Uterus (tissue), 4 donors: ENCODE measurements at places on chromosomes 2 and 18.

- peak; percentile 21 for DNase-seq
Observed at GRCh38 chr2:207504513-207505170, 25.1 kb upstream of the CREB1 start.

- DNase-seq = no peak
Observed at GRCh38 chr2:220228310-220229006, 601.0 kb downstream of the SLC4A3 start.

DNA sequence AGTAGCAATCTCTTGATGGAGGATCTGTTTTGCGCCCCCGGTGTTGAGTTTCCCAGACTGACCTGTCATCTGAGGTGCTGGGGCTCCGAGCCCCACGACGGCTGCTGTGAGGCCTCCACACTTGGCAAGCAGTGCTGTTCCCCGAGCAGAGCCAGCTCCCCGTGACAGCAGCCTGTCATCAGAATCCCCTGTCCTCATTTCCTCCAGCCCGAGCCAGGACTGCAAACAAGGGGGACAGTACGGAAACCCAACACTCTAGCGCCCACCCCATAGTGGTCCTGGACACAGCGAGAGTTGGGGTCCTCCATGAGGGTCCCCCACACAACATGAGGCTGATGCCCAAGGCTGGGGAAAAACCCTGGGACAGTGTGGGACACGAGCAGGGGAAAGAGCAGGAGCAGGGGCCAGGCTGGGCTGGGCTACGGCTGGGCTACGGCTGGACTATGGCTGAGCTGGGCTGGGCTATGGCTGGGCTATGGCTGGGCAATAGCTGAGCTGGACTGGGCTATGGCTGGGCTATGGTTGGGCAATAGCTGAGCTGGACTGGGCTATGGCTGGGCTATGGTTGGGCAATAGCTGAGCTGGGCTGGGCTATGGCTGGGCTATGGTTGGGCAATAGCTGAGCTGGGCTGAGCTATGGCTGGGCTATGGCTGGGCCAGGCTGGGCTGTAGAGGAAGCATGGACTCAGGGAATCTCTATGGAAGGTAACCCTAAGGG lies 1.5 kb upstream of the KLHL30 start:
- DNase-seq = no peak

DNA sequence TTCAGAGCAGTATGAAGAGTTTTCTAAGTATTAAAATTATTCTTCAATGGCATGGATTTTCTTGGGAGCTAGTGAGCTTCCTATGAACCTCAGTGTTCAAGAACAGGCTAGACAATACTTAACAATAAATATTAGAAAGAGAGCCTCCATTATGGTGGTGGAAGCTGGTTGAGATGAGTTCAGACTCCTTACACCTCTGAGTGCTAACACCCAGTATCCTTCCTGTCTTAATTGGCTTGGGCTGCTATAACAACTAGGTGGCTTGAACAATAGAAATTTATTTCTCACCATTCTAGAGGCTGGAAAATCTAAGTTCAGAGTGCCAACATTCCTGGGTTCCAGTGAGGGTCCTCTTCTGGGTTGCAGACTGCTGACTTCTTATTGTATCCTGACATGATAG lies 369.4 kb upstream of the HNRNPA3 start:
- DNase-seq = no peak

DNA sequence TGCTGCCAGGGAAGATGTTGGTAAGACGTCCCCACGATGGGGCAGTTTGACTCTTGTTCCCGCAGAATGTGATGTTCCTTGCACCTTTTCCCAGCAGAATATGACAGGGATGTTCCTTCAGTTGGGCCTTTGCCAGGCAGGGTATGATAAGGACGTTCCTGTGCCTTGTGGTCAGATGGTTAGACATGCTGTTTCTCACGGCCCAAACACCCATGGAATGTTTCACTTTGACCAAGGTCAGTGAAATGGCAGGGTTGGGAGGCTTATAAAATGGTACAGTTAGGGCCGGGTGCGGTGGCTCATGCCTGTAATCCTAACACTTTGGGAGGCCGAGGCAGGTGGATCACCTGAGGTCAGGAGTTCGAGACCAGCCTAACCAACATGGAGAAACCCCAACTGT lies 40.3 kb upstream of the YPEL5 start:
- no peak for DNase-seq

DNA sequence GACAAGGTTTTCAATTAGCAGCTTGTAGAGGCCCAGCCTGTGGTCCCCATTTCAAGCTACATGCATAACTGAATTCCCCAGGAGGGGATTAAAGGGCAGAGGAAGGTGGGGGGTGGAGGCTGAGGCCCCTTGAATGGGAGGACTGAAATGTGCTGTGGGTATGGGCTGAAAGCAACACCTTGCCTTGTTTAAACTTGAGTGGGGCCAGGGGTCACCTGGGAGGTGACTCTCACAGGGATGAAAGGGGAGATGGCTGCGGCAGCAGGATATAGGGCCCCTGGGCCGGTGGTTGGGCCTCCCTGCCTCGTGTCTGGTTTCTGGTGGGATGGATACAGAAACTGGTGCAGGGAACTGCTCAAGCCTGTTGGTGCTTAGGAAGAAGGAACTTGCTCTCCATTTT lies 225.9 kb upstream of the SPRED2 start:
- no peak for DNase-seq

GRCh38 chr18:54173980-54174630 lies 50.4 kb downstream of the MBD2 start:
- DNase-seq = no peak

- no peak for DNase-seq
Observed at GRCh38 chr18:70415823-70416488, 127.1 kb downstream of the SOCS6 start.

DNA sequence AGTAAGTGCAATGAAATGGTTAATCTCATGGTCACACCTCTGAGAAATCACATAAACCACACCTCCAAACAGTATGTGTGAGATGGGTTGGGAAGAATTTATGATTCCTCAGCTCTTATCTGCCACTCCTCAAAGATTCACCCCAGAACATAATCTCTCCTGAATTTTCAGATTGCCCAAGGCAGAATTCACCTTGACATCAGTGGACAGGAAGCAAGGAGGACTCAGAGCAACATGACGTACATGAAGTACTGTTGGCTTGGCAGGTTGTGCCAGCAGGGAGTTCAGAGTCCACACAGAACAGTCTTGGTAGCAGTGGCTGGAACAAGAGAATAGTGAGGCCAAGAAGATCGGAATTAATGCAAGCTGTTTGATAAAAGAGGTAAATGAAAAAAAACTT lies 31.7 kb upstream of the CYBRD1 start:
- no peak for DNase-seq

GRCh38 chr2:232437195-232437571 lies 18.8 kb upstream of the ALPI start:
- no peak for DNase-seq

GRCh38 chr18:32208023-32208422 lies 18.2 kb downstream of the MEP1B start:
- no peak for DNase-seq

- no peak for DNase-seq
Observed at GRCh38 chr2:199777916-199778315, 73.1 kb downstream of the FTCDNL1 start.

- no peak for DNase-seq
Observed at GRCh38 chr2:216302981-216303676, 69.2 kb downstream of the MARCHF4 start.

DNA sequence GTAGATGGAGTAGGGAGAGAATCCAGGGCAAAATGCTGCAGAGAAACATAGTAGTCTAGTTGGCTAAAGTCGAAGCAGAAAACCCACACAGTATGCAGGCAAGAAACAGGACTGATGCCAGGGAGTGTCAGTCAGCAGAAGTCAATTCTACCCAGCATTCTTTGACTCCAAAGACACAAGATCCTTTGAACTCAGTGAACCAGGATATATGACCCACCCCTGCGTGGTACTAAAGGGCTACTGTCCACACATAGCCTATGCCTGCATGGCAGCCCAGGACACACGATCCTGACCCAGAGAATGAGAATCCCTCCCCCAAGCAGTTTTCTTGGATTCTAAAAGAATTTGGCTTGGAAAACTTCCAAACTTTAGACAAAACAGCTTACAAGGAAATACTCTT lies 42.5 kb downstream of the ALK start:
- DNase-seq = no peak

DNA sequence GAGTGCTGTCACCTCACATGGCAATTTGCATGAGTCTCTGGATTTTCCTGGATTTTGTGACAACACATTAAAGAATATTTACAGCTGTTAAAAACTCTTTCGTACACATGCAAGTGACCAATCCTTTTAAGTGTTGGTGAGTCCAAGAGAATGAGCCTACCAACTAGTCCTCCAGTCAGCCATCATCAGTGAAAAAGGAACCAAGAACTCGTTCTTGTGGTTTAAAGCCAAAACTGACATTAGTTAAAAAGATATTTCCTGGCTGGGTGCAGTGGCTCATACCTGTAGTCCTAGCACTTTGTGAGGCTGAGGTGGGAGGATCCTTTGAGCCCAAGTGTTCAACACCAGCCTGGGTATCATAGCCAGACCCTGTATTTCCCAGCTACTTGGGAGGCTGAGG lies 215.4 kb upstream of the ITGA4 start:
- no peak for DNase-seq

- DNase-seq = no peak
Observed at GRCh38 chr2:174779361-174779928, 15.2 kb upstream of the CHRNA1 start.
